ENCODE measurements at places on chromosomes 6 and 20.

- no peak for DNase-seq
These were observed 240.3 kb downstream of the PTPRK start for GRCh38 chr6:128280066-128280465.

- DNase-seq: no peak
These were observed 590 bp downstream of the RNF217 start for GRCh38 chr6:124962639-124963415.

DNA sequence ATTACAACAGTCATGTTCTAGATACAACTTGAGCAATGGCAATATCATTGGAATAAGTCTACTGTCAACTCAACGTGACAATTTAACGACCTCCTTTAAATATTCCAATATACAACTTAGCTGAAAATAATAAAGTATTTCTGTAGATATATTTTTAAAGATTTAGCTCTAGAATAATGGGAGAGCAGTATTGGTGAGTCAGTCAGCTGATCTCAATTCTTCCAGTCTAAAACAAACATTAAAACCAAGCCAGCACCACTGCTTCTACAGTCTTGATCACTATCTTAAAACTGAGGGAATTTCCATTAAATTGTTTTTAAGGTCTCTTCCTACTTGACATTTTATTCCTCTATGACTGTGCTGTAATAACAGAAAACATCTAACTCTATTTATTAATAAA is 38.2 kb downstream of the NOL7 start:
- DNase-seq: no peak

DNA sequence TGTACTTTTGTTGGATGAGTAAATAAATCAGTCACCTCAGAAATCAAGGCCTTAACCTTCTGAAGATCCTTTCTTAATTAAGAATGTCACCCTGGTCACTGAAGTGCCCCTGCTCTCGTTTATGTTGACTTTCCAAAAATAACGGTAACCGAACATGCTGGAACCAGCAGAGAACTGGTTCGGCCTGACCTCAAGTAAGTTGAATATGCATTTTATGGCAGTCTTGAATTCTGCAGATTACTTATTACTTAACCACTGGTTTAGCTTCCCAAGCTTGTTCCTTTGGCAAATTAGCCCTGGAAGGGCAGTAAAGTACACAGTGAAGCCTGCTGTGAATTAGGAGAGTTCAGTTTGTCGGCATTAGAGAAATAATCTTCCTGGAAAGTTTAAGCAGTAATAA is 12.2 kb downstream of the MAPRE1 start:
- no peak for DNase-seq

DNA sequence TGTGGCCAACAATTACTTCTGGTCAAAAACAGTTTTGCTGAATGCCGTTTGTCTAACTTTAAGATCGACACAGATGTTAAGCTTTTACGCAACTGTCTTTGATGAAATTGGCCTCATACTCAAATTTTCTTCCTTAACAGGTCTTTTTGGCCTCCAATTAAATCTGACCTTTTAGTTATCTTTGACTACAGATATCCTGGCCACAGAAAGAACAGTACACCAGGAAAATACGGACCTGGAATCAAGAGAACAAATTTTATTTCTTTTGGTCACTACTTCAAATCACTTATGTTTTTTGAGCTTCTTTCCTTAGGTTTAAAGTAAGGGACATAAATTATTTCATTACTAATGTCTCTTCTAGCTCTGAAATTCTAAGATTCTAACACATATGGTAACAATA is 49.8 kb downstream of the IBTK start:
- no peak for DNase-seq

- DNase-seq: no peak
These were observed 447.7 kb downstream of the PHF3 start for GRCh38 chr6:64083261-64083660.

DNA sequence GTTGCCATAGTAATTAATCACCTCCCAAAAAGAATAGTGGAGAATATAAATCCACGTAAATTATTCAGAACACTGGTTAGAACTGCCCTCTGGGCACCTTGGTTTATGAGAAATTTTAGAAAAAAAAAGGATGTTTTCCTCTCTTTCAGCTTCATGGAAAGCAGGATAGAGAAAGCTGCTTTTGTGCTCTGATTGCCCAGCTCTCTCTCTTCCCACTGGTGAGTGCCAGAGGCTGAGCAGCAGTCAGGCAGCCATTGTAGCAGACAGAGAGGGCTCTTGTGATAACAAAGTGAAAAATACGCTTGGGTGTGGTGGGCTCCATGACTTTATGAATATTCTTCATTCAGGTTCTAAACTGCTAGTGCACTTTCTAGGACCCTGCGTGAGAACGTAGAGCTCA is 26.4 kb downstream of the SLC35F1 start:
- no peak for DNase-seq

- DNase-seq: no peak
These were observed 111.7 kb upstream of the CD93 start for GRCh38 chr20:23197836-23198235.

GRCh38 chr6:100175814-100176310 is 181.8 kb upstream of the MCHR2 start:
- DNase-seq: no peak

- no peak for DNase-seq
These were observed 20.4 kb downstream of the HUS1B start for GRCh38 chr6:636488-636887.

GRCh38 chr6:109170333-109170732 is 75.0 kb downstream of the CEP57L1 start:
- DNase-seq: no peak

DNA sequence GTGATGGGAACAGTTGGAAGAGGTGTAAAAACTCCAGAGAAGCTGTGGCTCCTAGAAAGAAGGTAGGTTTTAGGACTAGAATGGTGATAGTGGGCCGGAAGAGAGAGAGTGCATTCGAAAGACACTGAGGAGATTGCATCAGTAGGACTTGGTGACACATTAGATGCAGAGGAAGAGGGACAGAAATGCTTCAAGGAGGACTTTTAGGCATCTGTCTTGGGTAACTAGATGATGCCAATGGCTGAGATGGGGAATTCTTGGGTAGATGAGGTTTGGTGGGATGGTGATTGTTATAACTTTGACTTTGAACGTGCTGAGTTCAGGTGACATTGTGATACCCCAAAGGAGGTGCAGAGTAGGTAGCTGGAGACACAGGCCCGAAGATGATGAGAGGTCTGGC is 196.5 kb downstream of the GMPR start:
- DNase-seq: no peak

- no peak for DNase-seq
These were observed 256.6 kb upstream of the SGK1 start for GRCh38 chr6:134574491-134574890.

- DNase-seq: no peak
These were observed 34.6 kb upstream of the TMEM244 start for GRCh38 chr6:129895692-129896091.

DNA sequence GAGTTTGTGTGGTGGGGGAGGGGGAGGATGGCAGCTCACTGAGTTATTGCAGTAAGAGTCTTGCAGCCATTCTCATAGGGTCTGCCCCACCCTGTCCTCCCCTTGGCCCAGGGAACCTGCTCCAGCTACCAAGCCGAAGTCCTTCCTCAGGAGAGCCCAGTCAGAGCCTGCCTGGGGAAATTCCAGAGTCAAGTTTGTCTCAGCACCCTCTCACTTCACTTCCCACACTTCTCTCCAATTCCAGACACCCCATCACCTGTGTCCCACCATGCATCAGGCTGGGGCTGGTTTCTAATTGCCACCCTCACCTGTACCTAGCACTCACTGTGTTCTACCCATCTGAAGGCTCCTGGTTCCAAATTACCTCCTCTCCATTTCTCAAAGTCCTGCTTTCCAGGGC is 10.3 kb upstream of the SLC22A16 start:
- DNase-seq: no peak

- no peak for DNase-seq
These were observed 36.8 kb downstream of the GCNT2 start for GRCh38 chr6:10557913-10558312.

- no peak for DNase-seq
These were observed 749.3 kb downstream of the TENT5A start for GRCh38 chr6:81003156-81003555.

- no peak for DNase-seq
These were observed 44.6 kb upstream of the KCNK16 start for GRCh38 chr6:39366931-39367618.

GRCh38 chr6:112216662-112217551 is 37.5 kb downstream of the LAMA4 start:
- DNase-seq: no peak

- no peak for DNase-seq
These were observed 22.6 kb upstream of the CRISP1 start for GRCh38 chr6:49888742-49889431.

- DNase-seq: no peak
These were observed 75.4 kb upstream of the ZNF217 start for GRCh38 chr20:53668992-53669391.

DNA sequence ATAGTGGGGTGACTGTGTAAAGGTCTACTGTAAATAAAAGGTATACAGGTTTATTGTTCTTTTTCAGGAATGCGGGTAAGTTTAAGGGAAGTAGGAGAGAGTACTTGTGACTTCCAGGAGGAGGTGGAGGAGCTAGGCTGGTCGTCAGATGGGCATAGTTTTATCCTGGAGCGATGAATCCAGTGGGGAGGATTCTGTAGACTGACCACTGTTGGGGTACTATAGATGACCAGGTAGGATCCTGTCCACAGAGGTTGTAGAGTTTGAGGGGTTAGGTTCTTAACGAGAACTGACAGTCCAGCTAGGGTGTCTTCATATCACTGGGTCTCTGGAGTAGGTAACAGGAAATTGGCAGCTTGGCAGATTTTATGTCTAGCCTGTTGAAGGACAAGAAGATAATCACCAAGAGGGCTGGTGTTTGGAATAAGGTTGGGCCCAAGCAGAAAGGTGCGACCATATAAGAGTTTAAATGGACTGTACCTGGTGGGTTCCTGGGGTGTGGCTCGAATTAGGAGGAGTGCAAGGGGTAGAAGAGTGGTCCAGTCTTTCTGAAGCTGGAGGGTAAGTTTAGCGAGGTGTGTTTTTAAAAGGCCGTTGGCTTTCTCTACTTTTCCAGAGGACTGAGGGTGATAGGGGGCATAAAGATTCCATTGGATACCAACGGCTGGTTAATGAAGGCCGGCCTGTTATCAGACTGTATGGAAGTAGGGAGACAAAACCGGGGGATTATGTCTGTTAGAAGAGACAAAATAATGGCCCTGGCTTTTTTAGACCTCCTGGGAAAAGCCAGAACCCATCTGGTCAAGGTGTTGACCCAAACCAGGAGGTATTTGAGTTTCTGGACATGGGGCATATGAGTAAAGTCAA is 751.3 kb upstream of the ADGRB3 start:
- DNase-seq: no peak

DNA sequence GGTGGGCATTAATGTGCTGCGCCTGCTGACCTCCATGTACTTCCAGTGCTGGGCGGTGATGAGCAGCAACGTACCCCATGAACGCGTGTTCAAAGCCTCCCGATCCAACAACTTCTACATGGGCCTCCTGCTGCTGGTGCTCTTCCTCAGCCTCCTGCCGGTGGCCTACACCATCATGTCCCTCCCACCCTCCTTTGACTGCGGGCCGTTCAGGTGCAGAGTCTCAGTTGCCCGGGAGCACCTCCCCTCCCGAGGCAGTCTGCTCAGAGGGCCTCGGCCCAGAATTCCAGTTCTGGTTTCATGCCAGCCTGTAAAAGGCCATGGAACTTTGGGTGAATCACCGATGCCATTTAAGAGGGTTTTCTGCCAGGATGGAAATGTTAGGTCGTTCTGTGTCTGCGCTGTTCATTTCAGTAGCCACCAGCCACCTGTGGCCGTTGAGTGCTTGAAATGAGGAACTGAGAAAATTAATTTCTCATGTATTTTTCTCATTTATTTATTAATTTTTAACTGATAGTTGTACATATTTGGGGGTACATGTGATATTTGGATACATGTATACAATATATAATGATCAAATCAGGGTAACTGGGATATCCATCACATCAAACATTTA is 35.2 kb upstream of the NOP56 start:
- DNase-seq: no peak

DNA sequence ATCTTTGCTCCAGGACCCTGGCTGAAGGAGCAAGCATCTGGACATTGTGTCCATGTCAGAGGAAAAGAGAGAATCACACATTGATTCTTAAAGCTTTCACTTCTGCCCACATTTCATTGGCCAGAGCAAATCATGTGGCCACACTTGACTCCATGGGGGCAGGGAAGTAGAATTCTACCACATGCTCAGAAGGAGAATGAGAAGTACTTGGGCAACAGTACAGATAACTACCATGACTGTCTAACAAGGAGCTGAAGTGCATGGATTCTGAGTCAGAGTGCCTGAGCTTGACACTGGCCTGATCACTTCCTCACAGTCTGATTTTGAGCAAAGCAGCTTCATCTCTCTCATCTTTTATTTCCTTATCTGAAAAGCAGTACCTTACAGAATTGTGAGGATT is 38.6 kb downstream of the GHRH start:
- no peak for DNase-seq

GRCh38 chr6:113432521-113433334 is 424.4 kb upstream of the MARCKS start:
- DNase-seq: no peak

DNA sequence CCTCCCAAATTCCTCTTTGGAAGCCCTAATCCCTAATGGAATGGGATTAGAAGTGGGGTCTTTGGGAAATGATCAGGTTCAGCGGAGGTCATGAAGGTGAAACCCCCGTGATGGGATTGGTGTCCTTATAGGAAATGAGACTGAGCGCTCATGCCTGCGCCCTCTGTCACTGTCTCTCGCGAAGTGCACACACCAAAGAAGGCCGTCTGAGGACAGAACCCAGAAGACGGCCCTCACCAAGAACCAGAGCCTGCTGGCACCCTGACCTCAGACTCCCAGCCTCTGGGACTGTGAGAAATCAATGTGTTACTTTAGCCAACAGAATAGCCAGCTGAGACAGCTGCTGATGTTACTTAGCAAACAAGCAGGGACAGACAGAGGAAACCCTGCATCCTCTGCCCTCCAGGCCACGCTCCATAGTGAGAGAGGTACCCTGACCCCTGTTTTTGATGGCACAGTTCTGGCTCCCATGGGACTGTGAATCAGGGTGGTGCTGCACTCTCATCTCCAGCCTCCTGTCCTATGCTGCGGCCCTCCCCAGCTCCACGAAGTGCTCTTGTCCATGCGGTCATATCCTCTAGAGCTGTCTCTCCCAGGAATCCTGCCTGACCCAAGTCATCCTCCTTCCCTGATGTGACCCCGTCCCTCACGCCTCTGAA is 369.3 kb downstream of the ZFAND3 start:
- no peak for DNase-seq

GRCh38 chr6:22087960-22088706 is 208.7 kb downstream of the PRL start:
- DNase-seq: no peak

GRCh38 chr6:137488150-137489045 is 5.8 kb downstream of the OLIG3 start:
- no peak for DNase-seq

- no peak for DNase-seq
These were observed 12.9 kb downstream of the TAGAP start for GRCh38 chr6:159031846-159032245.

DNA sequence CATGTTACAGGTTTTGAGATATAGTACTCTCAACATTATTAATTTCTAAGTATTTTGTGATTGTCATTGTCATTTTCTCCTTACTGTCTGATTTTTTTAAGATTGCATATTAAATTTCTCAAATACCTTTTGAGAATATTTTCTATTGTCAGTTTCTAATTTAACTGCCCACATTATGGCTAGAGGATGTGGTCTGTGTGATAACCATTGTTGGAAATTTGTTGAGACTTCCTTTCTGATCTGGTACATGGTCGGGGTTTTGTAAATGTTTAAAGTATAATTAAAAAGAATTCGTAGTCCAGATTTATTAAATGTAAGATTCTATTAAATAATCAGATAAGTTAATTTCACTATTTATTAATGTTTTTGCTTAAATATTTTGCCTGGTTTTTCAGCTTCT is 60.1 kb downstream of the SLX4IP start:
- DNase-seq: no peak

GRCh38 chr6:27019651-27020552 is 227.6 kb upstream of the PRSS16 start:
- peak; percentile 52 for DNase-seq

Measured in activated CD4-positive, alpha-beta T cell treated with anti-CD3 and anti-CD28 coated beads for 24 hours (primary cell).